ENCODE measurements at places on chromosomes 12 and 14.

DNA sequence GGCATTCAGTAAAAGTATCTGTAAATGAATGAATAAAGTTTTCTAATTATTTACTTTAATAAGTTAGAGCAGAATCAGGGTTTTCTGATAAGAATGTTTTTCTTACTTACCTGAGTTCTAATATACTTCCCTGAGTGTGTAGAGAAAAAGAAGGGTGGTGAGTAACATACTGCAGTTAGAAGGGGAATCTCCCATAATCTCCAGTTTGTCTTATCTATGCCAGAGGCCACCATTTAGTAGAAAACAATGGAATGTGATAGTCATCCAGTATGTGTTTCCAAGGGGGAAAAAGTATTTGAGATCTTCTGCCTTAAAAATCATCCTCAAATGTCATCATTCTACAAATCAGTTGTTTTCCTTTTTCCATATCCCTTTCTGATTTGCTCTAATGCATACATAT is 56.5 kb upstream of the PAWR start:
- DNase-seq: no peak

- DNase-seq: peak; percentile 46
Measured at GRCh38 chr14:64510825-64511671, 6.5 kb downstream of the ZBTB1 start.

GRCh38 chr12:110548678-110549077 is 34.4 kb downstream of the PPTC7 start:
- no peak for DNase-seq

DNA sequence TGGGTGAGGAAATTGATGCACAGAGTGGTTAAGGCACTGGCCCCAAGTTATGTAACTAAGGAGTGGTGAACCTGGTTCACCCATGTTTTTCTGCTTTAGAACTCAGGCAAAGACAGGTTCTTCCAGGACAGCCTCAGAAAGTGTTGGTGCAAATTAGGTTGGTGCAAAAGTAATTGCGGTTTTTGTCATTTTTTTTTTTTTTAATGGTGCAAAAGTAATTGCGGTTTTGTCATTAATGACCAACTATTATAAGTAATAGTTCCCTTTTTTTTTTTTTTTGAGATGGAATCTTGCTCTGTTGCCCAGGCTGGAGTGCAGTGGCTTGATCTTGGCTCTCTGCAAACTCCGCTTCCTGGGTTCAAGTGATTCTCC is 5.2 kb upstream of the SSH1 start:
- no peak for DNase-seq

DNA sequence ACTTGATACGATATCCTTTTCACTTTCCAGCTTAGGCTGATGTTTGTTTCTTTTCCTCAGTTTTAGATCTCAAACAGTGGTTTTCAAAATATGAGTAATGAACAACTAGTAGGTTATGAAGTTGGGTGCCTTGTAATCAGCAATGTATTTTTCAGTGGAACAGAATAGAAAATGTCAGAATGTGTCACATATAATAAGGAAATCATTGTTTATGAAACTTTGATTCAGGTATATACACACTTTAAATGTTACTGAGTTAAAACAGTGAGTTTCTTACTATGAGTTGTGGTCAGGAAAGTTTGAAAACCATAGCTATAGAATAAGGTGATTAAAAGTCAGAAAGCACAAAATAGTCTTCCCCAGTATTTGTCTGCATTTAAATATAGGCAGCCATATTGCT is 39.8 kb downstream of the TBK1 start:
- no peak for DNase-seq

DNA sequence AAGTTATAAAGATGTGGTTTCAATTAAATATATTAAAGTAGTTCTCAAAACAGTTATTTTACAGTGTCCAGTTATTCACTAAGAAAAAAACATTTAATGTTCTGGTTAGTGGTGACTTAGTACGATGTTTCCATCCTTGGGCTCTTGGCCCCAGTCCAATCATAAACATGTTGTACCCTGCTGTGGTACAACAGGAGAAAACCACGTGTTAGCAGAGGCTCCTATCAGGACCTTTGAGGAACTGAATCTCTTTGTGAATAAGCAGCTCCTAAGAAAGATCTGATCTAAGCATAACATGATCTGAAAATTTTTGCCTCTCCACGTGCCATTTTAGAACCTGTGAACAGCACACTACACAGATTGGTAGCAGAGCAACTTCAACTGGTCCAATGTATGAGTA is 234.0 kb downstream of the SYT1 start:
- DNase-seq: no peak

- DNase-seq: no peak
Measured at GRCh38 chr12:6452245-6452943, 552 bp downstream of the TAPBPL start.

GRCh38 chr12:13784504-13784903 is 196.9 kb downstream of the GRIN2B start:
- no peak for DNase-seq

- no peak for DNase-seq
Measured at GRCh38 chr12:53062011-53062961, 12.4 kb downstream of the TNS2 start.

GRCh38 chr12:113747017-113747416 is 219.1 kb downstream of the RBM19 start:
- no peak for DNase-seq

- no peak for DNase-seq
Measured at GRCh38 chr12:26642361-26642760, 190.6 kb downstream of the ITPR2 start.

DNA sequence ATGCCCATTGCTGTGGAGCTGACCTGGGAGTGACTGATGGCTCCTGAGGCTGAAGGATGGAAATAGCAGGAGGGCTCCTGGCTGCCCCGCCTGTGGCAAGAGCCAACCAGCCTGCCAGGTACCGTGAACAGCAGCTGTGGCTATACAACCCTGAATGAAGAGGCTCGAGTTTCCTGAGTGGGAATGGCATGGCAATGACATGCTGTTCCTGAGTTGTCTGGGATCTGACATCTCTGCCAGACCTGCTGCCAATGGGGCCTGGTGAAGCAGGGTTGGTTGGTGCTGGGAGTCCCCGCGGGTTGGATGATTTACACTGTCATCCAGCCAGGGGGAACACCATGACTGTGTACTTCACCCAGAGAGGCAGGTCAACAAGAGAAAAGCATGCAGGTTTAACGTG is 31.8 kb upstream of the LRRC10 start:
- no peak for DNase-seq

DNA sequence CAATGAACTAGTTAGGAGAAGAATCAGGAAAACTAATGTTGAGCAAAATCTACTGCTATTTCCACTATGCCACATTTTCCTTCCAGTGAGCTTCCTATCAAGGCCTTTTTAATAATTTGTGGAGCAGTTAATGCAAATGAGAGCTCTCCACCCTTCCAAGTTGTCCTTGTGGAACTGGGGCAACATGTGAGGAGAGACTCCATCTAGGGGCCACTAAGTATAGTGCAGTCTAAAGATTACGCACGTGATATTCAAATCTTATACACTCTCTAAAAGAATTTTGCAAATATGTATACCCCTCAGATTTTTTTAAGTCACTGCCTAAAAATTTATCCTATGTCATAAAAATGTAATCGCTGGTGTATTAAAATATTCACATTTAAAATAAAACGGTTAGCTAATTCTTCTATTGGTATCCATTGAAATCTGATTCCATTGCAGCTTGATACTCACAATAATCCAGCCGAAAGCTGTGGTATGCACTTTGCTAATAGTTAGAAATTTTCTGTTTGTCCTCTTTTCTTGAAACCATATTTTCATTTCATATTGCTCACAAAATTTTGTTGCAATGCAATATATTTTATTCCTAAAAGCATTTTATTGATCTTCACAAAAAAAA is 100.1 kb downstream of the PAH start:
- no peak for DNase-seq

GRCh38 chr12:48957141-48958048 is at the start of gene ARF3:
Gene ARF3 (minus strand): TSS chr12:48957487. CDS start chr12:48941095, 16,392 bp downstream.
- DNase-seq: peak; percentile 98

GRCh38 chr12:88052686-88053085 is 23.5 kb upstream of the C12orf50 start:
- DNase-seq: no peak

DNA sequence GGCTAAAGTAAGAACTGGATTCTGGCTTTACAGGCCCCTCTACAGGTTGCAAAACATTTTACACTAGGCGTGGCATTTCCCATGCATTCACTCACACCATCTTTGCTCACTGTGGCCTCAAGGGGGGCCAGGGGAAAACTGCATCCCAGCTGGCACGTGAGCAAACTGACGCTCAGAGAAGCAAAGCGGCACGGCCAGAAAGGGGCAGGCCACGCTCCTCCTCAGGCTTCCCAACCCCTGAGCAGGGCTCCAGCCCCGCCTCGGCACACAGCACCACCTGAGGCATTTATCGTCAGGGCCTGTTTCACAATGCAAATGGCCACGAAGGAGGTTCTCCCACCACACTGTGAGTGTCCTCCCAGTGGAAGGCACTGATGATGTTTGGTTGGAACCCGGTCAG is 90.8 kb downstream of the BCL11B start:
- no peak for DNase-seq

DNA sequence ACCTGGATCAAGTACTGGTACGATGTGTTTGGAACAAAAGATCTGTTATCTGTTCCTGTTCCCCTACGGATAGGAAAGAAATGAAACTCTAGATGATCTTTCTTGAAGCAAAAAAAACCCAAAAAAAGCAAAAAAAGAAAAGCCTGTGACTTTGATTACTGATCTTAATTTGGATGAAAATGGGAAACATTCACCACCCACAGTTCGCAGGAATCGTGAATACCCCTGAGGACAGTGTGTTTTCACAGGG is 138.7 kb upstream of the LMNTD1 start:
- no peak for DNase-seq

DNA sequence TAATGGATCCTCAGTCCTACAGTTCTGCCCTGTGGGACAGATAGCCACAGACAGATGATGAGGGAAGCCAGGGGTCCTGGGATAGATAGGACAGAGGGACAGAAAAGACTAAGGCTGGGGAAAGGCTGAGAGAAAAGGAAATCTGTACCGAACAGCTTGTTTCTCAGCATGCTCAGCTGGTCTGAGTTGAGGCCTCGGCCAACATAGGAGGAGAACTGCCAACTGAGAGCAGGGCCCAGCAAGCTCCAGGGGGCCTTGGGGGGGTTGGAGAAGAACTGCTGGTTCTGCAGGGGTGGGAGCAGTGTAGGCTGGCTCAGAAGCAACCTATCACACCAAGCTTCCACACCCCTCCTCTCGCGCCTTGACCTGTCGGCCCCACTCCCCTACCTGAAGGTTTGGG is 10.1 kb downstream of the IL23A start:
- no peak for DNase-seq

DNA sequence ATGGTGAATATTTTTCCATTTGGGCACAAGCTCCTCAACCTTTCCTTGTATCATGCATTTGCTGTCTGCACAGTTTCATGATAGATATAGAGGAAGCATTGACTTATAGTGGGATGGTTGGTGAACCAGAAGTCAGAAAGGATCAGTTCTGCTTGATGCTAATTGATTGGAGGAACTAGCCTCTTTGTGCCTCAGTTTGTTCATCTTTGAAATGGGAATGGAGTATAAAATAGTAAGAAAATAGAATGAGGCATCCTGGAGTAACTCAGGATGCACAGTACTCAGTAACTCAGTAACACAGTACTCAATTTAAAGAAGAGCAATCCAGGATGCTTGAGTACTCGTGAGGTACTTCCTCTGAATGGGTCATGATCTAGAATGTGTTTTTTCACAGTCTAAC is 109.5 kb downstream of the UNC79 start:
- DNase-seq: no peak

DNA sequence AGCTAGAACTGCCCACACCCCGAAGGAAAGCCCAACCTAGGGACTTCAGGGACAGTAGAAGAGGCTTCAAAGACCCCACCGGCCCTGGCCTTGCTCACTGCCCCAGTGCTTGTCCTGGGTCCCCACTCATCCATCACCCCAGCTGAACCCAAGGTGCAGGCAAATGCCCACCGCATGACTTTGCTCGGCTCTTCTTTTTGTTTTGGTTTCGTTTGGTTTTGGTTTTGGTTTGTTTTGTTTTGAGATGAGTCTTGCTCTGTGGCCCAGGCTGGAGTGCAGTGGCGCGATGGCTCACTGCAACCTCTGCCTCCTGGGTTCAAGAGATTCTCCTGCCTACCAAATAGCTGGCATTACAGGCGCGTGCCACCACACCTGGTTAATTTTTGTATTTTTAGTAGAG is 9.0 kb downstream of the CCDC85C start:
- DNase-seq: peak; percentile 74

GRCh38 chr14:28813810-28814209 is 47.2 kb downstream of the FOXG1 start:
- no peak for DNase-seq

- DNase-seq: peak; percentile 44
Measured at GRCh38 chr14:61403411-61403810, 82.0 kb downstream of the PRKCH start.

- DNase-seq: no peak
Measured at GRCh38 chr12:2970744-2971143, 11.5 kb downstream of the TEAD4 start.

- DNase-seq: no peak
Measured at GRCh38 chr14:67265131-67265530, 23.9 kb downstream of the PALS1 start.

DNA sequence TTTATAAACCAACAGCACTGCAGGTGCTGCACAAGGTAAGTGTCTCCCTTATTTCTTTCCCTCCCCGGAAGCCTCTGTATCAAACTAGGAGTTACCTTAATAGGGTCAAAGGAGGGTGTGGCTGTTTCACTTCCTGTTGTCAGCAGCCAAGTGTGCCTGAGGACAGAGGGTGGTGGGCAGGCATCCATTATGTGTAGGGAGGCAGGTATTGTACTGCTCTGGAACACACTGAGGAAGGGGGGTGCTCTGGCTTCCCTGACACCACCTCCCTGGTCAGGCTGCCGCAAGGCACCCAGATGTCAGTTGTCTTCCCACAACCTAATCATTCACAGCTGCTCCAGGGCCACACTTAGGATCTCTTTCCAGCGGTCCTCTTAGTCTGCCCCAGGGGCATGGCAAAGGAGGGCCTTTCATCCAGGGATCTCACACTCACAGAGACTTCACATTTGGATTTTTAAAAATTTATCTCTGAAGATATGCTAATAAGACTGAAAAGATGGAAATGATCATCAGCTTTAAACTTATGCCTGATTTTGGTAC is 132.0 kb upstream of the ARHGAP5 start:
- no peak for DNase-seq

DNA sequence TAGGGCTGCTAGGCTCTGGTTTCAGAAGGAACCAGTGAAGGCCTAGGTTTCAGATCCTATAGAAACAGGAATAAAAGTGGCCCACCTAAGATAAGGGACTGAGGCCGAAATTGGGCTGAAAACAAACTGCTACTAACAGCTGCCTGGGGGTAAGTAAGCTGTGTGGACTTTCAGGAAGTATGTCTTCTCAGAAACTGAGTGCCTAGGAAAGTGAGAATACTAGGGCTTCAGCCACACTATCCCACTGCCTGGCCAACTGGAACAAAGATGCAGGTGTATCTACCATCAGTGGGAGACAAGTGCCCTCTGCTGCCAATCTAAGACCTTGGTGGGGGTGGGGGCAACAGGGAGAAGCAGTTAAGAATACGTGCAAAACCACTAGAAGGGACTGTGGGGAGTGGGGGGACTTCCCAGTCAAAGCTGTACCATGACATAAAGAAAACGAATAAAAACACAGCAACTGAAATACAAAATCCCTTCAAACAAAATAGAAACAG is 82.5 kb downstream of the MED13L start:
- DNase-seq: peak; percentile 40
